ENCODE measurements at places on chromosomes 2 and 18. TPM values are rescaled to one million over a fixed set of nuclear protein-coding genes. Genes with fewer than 3 reads are reported as not detected.

DNA sequence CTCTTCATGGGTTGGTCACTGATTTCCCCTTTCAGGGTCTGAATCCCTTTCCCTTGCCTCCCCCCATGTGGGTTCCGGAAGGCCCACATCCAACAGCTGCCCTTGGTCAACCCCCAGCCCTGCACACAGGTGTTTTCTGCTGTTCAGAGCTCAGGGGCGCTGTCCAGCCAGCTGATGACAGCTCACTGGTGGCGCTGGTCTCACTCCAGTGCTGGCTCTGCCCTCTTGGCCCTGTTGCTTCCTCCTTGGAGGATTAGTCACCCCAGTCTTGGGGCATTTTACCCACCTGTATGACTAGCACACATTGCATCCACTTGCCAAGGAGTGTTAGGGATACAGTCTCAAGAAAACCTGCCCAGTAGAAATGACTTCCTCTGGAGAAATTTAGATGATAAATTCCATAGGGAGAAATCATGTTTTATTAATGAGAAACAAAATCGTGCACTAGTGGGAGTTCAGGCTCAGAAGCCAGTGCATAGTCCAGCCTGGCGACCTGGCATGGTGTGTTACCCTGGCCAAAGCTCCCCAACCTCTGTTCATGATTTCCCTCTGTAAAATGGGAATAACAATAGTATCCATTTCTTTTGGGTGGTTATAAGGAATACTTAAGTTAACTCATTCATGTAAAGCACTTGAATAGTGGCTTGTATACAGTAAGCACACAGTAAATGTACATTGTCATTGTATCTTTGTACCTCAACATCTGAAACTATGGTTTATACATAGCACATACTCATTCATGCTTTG lies 21.6 kb downstream of the CRIM1 start:
- no peak for DNase-seq

DNA sequence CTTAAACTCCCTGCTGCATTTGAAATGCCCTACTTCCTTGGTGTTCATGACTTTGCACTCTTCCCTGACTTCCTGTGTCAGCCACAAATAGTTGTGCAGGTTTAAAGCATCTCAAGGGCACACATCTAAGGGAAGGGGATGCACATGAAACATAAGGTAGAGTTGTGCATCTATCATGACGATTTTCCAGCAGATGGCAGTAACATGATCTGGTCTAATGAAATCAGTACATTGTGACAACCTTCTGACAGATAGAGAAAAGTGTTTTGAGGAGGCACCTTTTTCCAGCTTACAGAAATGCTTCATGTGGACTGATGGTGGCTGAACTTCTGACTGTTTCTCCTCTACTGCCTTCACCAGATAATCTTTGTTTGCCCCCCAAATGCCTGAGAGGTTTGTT lies 238.9 kb downstream of the XIRP2 start:
- DNase-seq = no peak

DNA sequence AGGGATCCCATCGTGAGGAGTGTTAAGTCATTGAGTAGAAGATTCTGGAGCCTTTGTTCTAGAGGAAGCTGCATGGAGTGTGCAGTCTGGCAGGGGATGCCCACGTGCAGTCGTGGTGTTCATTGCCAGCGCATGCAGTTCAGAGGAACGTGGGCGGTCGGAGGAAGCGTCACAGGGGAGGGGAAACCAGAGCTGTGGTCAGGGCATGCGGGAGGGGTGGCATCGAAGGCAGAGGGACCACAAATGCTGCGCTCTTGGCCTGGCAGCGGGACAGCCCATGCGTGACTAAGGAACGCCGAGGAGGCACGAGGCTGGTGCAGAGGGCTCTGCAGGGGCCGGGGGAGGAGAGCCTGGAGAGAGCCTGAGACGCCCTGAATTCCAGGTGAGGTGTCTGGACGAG lies 141.1 kb downstream of the KLHL29 start:
- no peak for DNase-seq

DNA sequence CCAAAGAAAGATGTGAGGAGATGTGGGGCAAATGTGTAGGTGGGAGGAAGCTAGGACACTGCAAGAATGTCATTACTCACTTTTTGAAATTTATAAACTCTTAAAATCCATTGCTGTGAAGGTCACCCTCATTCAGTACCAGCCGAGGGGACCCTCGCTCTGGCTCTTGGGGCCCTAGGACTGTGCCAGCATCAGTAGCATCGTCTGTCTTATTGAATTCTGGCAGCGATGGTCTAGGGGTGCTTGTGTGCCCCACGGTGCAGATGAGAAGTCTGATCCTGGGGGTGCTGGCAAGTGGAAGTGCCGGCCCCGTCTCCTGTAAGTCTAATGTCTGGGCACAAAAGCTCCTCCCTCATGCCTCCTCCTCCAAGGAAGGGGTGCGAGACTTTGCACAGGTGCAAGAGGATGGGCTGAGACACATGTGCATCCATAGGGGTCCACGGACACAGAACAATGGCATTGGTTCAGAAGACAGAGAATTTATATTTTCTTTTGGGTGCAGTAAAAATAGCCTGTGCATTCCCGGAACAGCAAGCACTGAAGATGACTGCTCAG lies 266.7 kb upstream of the HDAC4 start:
- no peak for DNase-seq

- no peak for DNase-seq
Measured at GRCh38 chr18:53861185-53861584, 363.3 kb downstream of the MBD2 start.

DNA sequence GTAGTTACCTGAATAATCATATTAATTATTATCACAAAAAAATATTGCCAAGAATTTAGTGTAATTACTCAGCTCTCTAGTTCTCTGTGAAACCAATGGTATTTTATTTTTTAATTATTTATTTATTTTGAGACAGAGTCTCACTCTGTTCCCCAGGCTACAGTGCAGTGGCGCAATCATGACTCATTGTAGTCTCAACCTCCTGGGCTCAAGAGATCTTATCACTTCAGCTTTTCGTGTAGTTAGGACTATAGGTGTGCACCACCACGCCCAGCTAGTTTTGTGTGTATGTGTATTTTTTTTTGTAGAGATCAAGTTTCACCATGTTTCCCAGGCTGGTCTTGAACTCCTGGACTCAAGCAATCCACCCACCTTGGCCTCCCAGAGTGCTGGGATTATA lies 440.4 kb upstream of the CDH20 start:
- DNase-seq = no peak

GRCh38 chr2:107466241-107466640 lies 360.5 kb upstream of the RGPD4 start:
- DNase-seq = no peak

GRCh38 chr2:230475143-230475542 lies 59.1 kb downstream of the SP100 start:
- no peak for DNase-seq

- no peak for DNase-seq
Measured at GRCh38 chr2:224944707-224945547, 97.3 kb downstream of the DOCK10 start.

DNA sequence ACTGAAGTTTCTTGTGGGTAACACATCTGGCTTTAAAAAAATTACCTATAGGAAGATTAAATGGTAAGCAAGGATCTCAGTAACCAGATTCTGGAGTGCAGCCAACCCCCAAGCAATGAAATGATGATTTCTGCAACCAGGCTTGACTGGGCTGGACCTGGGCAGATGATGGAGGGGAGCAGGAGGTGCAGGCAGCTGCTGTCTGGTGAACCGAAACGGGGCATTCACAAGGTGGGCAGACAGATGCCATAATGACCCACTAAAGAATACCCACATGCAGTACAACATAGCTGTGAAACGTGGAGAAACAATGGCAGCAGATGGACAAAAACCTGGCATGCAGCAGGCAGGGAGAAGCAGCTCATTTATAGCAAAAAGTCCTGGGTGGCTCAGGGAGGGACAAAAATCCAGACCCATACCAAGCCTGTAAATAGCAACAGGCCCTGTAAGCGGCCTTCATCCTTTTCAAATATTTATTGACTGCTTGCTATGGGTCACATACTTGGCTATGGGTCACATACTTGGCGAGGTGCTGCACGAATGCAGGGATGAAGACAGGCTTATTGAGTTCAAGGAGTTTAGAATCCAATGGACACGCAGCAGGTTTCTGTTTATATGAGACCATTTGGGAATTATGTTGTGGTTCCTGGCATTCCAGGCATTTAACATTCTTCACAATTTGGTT lies 244.7 kb downstream of the HRH4 start:
- no peak for DNase-seq

Gene KRTCAP3
- 15.4 TPM for total RNA-seq
